Lung (tissue), 17 donors: ENCODE measurements at places on chromosomes 12 and 14.

DNA sequence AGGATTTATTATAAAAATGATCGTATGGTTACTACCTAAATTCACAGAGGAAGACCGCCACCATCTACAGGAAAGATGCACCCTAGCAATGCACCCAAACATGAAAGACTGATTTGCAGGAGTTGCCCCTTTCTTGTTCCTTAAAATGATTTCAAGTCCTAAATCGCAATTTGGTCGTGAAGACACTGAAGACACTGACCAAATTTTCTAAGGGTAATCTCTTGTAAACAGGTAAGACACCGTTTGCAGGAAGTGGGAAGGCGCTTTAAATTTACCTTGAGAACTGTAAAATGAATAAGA lies 1.0 kb downstream of the SOS2 start:
- no peak for DNase-seq

- no peak for DNase-seq
These were observed 39.5 kb downstream of the STXBP6 start for GRCh38 chr14:25010471-25010870.

GRCh38 chr14:92641306-92641705 lies 107.1 kb downstream of the LGMN start:
- no peak for DNase-seq

- no peak for DNase-seq
These were observed 1934.2 kb upstream of the SEL1L start for GRCh38 chr14:83467811-83468210.

- DNase-seq = peak; percentile 61
These were observed at the start of gene KCNA5 for GRCh38 chr12:5043589-5044419. Gene KCNA5 (plus strand): TSS chr12:5043879. CDS start chr12:5044148, 269 bp downstream.

DNA sequence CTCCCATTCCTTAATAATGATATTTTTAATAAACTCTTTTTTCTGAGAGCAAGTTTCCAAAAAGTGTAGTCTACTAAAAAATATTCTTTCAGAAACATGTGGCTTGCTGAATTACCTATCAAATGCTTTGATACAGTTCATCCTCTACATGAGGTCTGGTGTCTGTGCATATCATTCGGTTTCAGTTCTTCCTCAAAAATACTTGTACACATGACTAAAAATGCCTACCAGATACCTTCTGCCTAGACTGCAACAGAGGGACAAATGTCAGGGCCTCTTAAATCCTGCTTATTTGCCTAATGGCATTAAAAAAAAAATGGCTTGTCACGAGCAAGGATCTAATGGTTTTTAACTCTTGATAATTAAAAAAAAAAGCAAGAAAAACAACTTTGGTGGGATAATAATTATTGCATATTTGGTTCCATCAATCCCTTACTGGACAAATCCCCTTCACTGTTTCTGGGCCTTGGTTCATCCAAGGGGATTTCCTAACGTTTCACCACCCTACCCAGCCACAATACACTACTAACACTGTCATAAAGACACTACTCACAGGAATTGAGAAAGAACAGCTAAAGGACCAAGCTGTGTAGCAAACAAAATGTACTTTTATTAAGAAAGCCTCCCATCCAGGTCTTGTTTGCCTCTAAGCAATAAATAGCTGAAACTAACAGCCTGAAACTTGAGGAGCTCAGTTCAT lies 45.7 kb downstream of the PARP11 start:
- DNase-seq = no peak

DNA sequence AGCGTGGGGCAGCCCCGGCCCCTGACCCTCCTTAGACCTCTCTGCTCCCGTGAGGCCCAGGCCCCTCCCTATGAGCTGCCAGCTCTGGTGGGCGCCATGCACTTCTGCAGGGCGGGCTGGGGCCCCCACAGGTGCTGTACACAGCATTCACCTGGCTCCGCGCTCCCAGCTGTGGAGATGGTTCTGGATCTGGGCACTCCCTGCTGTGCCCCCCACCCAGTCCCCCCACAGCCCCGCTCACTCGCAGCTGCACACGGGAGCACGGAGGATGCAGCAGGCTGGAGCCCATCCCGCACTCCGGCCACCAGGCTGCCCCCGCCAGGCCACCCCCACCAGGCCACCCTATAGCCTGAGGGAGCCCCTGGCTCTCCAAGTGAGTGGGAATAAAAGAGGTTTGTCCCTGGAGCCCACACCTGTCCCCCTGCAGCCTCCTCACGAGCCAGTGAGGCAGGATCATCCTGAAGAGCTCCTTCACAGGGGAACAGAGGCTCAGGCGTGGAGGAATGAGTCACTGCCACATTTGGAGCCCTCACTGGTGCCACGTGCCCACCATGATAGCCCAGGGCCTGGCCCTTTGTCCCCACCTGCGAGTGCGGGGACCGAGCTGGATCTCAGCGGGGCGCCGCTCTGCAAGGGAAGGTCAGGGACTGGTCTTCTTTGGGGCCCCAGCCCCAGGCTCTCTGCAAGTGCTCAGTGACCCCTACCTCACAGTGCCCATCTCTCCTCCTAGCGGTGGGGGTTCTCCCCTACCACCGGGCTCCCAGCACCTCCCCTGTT lies 1.9 kb downstream of the ADSS1 start:
- no peak for DNase-seq

- peak; percentile 18 for DNase-seq
These were observed 985.7 kb upstream of the FBXO33 start for GRCh38 chr14:40417777-40418401.

- no peak for DNase-seq
These were observed 5.0 kb upstream of the MIA2 start for GRCh38 chr14:39228509-39229221.

DNA sequence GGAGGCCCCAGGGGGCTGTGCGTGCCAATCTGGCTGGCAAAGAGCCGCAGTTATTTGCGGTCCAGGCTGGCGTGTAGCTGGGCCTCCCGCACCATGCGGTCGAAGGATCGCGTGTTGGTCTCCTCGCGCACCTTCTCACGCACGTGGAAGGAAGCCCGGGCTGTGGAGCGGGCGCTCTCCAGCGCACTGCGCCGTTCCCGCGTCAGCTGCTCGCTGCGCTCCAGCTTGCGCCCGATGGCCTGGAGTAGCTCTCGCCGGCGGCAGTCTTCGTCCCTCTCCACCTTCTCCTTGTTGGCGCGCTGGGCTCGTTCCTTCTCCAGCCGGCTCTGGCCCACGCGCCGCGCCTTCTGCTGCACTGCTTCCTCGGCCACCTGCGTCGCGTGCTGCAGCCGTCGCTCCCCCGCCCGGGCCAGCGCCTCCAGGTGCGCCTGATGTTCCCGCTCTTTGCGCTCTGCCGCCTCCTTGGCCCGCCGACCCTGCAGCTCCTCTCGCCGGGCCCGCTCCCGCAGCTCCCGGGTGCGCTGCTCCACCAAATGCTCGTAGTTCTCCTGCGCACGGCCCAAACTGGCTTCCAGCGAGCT lies 3.1 kb downstream of the CCDC177 start:
- peak; percentile 32 for DNase-seq

- peak; percentile 5 for DNase-seq
These were observed 298.2 kb downstream of the TMEM132D start for GRCh38 chr12:129605666-129606065.

DNA sequence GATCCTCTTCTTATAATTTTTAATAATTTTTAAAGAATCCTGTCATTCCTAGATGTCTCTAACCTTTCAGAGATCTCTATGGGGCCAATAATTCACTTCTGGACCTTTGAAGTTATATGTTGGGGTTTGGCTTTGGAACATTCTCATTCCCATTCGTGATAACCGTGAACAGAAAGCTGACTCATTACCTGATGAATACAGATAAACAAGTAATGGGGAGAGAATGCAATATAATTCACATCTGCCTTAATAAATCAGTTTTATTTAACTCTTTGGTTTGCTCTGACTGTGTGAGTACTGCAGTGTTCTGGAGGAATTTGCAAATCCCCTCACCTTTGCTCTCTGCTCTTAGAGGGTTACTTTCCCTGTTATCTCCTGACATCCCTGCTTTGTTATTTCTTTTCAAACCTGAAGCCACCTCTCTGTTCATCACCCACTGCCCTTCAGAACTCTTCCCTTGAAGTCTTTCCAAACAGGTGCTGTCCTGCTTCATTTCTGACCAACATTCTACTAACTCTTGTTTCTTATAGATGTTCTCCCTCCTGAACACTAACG lies 79.6 kb upstream of the SLC38A2 start:
- no peak for DNase-seq

- no peak for DNase-seq
These were observed 45.6 kb downstream of the GUCY2C start for GRCh38 chr12:14650789-14651188.

DNA sequence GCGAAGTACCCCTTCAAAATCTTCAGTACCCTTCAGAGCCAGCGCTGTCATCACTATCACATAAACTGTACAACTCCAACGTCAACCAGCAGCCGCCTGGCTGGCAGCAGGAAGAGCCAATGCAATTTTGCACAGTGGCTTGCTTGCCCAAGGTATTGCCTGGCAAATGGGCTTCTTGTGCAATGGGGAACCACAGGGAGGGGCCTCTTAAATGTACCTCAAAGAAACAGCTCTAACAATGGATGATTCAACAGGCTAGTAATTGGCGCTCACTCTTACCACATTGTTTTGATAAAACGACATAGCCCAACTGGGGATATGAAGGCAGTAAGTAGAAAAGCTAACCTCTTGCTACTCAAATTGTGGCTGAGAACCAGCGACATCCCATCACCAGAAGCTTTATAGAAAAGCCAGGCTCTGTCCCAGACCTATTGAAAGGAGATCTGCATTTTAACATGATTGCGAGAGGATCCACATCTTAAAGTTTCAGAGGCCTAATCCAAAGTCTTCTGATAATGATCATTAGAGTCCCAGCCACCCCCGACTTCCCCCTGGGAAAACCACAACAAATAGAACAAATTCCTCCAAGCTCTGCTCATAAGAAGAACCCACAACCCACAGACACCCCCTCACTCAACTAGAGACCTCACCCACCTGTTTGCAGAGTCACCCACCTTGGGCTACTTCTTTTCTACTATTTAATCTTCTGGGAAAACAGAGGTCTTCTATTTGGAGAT lies 125.3 kb upstream of the HIF1A start:
- no peak for DNase-seq

- DNase-seq = no peak
These were observed 33.9 kb upstream of the NAV3 start for GRCh38 chr12:77796775-77797174.

GRCh38 chr12:66187821-66188220 lies 1.2 kb upstream of the IRAK3 start:
- DNase-seq = no peak

GRCh38 chr12:52093346-52093745 lies 13.8 kb downstream of the SMIM41 start:
- DNase-seq = no peak

GRCh38 chr12:109827566-109828550 lies 5.3 kb downstream of the TRPV4 start:
- no peak for DNase-seq

DNA sequence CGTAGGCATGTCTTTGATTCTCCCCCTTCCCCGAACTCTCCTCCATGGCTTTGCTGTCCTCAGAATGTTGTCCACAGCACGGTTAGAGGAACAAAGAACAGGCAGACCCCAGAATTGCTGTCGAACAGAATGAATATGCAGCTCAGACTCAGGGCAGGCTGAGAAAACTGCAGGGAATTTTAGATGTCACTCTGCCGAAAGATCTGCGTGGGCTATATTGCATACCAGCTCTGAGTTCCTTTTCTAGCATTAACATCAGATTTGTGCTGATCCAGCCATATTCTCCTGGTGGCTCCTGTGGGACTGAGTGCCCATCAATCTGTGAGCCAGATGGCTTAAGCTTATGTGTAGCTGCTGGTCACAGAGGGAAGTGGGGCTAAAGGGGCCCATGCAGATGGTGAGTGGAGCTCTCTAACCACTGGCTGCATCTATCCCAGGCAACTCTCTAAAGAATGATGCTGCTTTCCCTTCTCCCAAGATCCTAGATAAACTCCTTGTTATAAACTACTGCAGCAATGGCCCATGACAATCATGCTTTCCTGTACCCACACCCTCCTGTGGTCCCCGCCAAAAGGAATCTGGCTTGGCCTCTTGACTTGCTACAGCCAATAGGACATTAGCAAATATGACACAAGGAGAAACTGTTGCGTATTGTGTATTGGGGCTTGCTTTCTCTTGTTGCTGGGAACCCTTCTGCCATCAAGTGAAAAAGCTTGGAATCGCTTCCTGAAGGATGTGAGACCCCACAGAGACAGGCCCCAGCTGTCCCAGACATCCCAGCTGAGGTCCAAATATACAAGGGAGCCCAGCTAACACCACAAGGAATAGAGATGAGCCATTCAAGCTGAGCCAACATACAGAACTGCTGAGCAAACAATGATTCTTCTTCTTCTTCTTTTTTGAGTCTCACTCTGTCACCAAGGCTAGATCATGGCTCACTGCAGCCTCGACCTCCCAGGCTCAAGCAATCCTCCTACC lies 101.3 kb downstream of the FOXN3 start:
- DNase-seq = peak; percentile 96

DNA sequence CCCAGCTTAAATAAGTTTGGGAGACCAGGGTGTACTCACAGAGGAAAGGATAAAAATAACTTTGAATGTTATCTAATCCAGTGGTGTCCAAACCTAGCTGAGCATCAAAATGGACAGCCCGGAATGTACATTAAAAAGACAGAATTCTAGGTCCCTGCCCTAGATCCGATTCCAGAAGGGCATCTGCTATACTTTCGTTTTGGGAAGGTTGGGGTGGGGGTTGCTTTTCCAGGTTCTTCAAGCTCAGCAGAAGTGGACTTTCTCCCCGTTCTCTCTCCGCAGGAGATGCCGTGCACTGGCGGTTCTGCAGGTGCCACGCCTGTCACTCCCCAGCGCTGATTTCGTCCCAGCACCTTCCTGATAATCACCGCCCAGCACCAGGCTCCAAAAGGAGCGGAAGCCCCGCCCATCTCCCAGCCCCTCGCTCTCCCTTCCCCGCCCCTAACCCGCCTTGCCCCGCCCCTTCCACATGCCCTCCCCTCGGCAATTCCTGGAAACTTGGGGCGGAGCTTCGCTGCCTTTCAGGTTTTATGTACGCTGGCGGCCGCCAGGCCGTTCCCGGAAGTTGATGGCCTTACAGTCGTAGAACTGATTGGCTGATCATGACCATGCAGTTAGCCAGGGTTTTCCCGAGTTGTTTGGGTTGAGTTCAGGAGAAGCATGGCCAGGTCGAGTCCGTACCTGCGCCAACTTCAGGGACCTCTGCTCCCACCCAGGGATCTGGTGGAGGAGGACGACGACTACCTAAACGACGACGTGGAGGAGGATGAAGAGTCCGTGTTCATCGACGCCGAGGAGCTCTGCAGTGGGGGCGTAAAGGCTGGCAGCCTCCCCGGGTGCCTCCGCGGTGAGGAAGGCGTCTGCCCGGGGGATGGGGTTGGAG lies at the start of gene HELB:
Gene HELB (plus strand): TSS at position 550 of the 883 bp plus-strand sequence. CDS start 111 bp downstream, at position 661.
- peak; percentile 98 for DNase-seq

- no peak for DNase-seq
These were observed 44.4 kb downstream of the SLC8B1 start for GRCh38 chr12:113290506-113290905.

DNA sequence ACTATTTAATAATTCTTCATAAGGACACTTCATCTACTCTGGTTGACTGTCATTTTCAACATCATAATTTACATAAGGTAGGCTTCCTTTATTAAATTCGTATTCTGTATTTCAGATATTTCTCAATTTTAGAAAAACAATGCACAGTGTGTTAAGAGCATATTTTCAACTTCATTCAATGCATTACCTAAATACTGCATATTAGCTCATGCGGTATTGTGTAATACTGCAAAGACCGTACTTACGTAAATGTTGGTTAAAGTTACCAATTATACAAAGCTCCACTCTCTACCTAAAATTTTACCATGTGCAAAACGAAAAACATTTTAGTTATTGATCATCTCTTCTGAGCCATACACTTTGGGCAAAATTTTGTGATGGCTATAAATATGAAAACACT lies 62.8 kb downstream of the EXOC5 start:
- no peak for DNase-seq

GRCh38 chr12:74401035-74401434 lies 136.6 kb upstream of the ATXN7L3B start:
- no peak for DNase-seq

- DNase-seq = no peak
These were observed 40.5 kb downstream of the GALC start for GRCh38 chr14:87952307-87953094.
